Stimulated activated memory B cell treated with anti-CD40 and anti-IgM and Interleukin-4, amounts not matched to agents 10 μg/mL and 1 μg/mL and 100 μg/mL, for 72 hours (primary cell): ENCODE measurements at places on chromosomes 1 and 21.

GRCh38 chr1:156883919-156884318, 9.6 kb upstream of the PEAR1 start:
- ATAC-seq = no peak

DNA sequence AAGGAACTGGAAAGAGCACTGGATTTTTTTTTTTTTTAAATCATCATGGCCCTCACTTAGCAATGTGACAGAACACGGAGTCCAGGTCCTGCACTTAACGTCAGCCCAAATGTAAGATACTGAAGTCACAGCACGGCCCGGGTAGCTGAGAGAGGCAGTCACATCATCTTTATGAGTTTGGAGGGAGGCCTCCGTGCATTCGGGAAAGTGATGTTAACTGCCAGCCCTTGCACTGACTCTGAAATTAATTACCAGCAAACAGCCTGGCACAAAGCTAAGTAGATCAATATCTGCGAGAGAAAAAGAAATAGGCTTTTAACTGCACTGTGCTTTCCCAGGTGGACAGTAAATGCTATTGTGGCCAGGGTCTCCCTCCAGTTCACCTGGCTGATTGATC, 109.5 kb upstream of the ADAR start:
- ATAC-seq = no peak

- no peak for ATAC-seq
Measured at GRCh38 chr1:241918879-241919278, 38.7 kb upstream of the BECN2 start.

DNA sequence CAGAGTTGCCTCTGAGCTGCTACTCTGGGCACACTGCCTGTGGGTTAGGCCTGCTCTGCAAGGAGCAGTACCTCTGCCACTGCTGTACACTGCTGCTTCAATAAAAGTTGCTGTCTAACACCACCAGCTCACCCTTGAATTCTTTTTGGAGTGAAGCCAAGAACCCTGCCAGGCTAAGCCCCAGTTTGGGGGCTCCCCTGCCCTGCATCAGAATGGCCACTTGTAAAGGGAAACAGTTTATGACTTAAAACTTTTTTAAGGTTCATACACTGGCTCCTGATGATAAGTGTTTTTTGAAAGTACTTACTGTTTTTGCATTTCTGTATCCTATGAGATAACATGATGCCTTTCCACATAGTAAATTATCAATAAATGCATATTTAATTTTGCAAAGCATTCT, 310.0 kb downstream of the LMO4 start:
- ATAC-seq = peak; percentile 8

DNA sequence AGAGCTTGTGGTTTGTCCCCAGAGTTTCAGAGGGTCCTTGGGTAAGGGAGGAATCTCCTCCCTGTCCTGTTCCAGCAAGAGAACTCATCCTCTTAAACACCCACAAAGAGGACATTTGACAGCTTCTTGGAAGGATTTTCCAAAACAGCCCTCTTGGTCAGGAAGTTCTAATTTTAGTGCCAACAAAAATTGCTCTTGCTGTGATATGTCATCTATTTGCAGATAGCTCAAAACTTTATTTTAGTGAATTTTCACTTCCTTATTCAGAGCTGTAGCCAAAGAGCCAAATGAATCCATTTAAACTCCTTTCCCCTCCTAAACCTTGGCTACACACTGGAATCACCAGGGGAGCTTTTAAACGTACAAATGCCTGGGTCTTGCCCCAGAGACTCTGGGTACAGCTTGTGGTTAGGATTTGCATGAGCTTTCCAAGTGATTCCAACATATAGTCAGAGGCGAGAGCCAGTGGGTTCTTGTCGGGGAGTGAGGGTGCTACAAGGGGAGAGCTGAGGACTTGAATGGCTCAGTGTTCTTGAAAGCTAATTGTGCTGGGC, 11.8 kb upstream of the RASSF5 start:
- peak; percentile 64 for ATAC-seq

DNA sequence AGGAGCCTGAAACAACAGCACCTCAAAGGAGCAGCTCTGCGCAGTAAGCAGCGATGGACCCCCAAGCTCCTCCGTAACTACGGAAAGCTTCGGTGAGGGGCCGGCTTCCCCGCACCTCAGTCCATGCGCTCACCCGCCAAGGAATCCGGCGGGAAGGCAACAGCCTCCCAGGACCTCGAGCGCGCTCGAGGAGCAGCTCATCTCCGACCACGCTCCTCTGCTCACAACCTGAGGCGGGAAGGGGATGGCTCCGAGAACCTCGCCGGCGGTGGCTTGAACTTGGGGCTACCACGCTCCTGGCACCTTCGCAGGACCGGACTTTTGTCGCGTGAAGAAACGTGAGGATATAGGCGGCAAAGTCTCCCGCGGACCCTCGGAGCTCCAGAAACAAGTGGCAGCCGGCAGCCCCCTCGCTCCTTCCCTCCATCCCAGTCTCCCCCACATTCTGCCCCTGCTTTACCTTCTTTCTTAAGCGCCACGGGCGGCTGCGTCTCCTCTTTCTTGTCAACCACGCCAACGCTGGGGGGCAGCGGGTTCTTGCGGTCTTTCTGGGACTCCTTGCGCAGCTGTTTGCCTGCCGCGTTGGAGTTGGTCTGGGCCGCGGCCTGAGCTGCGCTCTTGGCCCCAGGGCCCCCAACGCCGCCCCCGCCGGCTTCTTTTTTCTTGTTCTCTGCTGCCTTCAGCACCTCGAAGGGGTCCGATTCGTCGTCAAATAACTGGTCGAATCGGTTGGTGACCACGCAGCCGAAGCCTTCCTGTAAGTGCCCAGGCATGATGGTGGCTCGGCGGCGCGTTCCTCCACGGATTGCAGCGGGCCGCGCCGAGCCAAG, 459 bp downstream of the SERBP1 start:
- peak; percentile 28 for ATAC-seq

DNA sequence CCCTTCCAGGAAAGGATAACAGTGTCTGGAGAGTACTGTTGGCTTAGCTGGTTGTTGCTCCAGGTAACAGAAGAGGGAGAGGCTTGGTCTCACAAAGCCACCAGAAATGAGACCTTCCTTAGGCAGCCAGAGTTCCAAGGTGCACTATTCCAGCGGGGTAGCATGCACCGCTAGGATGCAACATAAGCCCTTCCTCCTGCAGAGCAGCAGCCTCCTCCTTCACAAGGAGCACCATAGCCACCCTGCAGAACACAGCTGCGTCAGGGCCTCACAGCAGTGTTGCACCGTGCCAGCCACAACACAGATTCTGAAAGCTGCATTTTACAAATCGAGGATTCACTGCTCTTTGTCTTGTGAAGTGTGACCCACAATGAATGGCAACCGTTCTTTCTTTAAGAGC, 142.0 kb downstream of the CLIC6 start:
- no peak for ATAC-seq

- ATAC-seq = peak; percentile 31
Measured at GRCh38 chr1:23167353-23168078, 1.1 kb downstream of the LUZP1 start.

GRCh38 chr1:161299347-161299746, 10.4 kb downstream of the MPZ start:
- ATAC-seq = no peak

DNA sequence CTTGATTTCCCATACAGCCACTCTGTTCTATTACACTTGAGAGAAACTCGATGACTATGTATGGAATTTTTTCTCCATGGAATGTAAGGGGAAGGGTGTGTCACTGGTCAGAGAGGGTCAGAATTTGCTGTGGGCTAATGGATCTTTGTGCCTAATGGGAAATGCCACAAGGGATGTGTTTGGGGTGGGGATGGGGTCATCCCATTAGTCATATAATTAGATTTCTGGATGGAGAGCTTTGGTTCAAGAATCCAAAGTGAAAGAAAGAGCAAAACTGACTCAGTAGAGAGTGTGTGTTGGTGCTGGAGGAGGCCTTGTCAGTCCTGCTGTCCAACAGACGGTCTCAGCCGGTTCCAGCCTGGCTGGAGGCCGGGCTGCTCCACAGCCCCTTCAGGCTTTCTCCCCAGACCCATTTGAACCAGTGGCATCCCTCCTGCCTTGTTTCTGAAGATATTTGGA, 86.4 kb downstream of the LAMC2 start:
- ATAC-seq = no peak

GRCh38 chr1:109687641-109688499, at the start of gene GSTM1:
GSTM1 (plus strand) TSS chr1:109687817; CDS start chr1:109687874, 57 bp downstream.
- peak; percentile 98 for ATAC-seq

DNA sequence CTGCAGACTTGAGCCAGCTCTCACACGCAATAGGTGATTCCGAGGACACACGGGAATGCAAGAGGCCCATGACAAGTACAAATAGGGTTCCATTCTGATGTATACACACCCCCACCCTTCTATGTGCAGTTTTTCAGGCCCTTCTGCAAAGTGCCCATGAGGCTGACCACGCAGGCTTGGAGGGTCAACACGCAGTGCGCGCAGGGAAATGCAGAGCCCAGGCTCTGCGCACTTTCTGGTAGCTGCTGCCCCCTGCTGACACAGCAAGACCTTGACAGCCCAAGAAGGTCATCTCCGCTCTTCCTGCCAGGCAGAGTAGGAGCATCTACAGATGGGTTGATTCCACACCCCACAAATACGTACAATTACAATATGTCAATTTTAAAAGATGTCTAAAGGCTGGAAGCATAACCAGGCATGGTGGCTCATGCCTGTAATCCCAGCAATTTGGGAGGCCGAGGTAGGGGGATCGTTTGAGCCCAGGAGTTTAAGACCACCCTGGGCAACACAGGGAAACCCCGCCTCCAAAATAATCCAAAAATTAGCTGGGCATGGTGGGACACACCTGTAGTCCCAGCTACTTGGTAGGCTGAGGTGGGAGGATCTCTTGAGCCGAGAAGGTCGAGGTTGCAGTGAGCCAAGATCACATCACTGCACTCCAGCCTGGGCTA, 18.5 kb downstream of the SH3BP5L start:
- ATAC-seq = peak; percentile 68

GRCh38 chr21:35940074-35940927, 120.0 kb downstream of the SETD4 start:
- peak; percentile 66 for ATAC-seq

- no peak for ATAC-seq
Measured at GRCh38 chr1:174194461-174194860, 35.1 kb downstream of the RABGAP1L start.

DNA sequence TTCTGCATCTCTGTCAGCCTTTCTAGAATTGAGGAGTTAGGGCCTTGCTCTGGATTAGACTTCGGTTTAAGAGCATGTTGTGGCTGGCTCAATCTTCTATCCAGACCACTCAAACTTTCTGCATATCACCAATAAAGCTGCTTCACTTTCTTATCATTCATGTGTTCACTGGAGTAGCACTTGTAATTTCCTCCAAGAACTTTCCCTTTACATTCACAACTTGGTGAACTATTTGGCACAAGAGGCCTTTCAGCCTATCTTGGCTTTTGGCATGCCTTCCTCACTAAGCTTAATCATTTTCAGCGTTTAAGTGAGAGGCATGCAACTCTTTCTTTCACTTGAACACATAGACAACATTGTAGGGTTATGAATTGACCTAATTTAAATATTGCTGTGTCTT, 3.6 kb upstream of the HORMAD1 start:
- no peak for ATAC-seq

GRCh38 chr1:178723546-178723945, 1.5 kb upstream of the RALGPS2 start:
- ATAC-seq = no peak

GRCh38 chr1:228279722-228280105, 71.9 kb downstream of the OBSCN start:
- no peak for ATAC-seq

GRCh38 chr1:226569879-226570547, 21.4 kb downstream of the STUM start:
- peak; percentile 70 for ATAC-seq

GRCh38 chr1:23497777-23498439, 13.9 kb upstream of the ASAP3 start:
- ATAC-seq = no peak

- ATAC-seq = peak; percentile 69
Measured at GRCh38 chr21:33362044-33362555, 37.3 kb downstream of the IFNAR1 start.

- ATAC-seq = no peak
Measured at GRCh38 chr1:26832249-26832960, 5.9 kb downstream of the ZDHHC18 start.

- ATAC-seq = no peak
Measured at GRCh38 chr21:35326677-35327076, 277.6 kb upstream of the RUNX1 start.
